GM06990 (cell line): ENCODE measurements at places on chromosomes 6 and 20.

- DNase-seq, result no peak
Measured at GRCh38 chr6:112221561-112221960, 32.8 kb downstream of the LAMA4 start.

GRCh38 chr6:108291091-108291490 is 3.8 kb upstream of the AFG1L start:
- no peak for DNase-seq

DNA sequence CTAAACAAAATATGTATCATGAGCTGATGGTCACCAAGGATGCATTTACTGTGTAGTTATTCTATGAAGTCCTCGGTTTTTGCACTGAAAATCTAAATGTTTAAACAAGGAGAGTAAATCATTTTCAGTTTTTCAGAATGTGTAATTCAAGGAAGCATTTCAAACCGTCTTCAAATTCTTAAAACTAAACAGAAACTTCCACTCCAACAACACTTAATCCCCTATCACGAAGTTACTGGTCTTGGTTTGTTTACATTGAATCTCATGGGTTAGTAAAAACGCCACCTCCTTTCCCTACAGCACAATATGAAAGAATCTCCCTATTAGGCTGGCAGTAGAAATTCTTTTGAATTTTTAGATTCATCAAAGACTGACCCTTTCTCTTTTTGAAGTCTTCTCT is 192.9 kb downstream of the AIG1 start:
- DNase-seq, result no peak

DNA sequence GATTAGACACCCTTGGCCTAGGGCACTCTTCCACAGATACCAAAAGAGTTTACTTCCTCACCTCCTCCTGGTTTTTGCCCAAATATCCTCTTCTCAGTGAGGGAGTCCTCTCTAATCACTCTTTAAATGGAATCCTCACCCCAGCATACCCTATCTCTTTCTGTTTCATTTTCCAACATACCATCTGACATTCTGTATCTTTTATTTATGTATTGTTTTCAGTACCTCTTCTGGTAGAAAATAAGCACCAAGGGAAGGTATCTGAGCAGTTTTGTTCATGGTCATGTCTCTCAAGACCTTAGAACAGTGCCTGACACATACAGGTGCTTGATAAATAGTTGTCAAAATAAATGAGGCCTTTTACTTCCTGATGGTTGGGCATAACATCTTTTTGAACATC is 55.1 kb downstream of the KIAA0408 start:
- peak; percentile 21 for DNase-seq

- DNase-seq, result no peak
Measured at GRCh38 chr6:157513004-157513603, 132.1 kb downstream of the ZDHHC14 start.

DNA sequence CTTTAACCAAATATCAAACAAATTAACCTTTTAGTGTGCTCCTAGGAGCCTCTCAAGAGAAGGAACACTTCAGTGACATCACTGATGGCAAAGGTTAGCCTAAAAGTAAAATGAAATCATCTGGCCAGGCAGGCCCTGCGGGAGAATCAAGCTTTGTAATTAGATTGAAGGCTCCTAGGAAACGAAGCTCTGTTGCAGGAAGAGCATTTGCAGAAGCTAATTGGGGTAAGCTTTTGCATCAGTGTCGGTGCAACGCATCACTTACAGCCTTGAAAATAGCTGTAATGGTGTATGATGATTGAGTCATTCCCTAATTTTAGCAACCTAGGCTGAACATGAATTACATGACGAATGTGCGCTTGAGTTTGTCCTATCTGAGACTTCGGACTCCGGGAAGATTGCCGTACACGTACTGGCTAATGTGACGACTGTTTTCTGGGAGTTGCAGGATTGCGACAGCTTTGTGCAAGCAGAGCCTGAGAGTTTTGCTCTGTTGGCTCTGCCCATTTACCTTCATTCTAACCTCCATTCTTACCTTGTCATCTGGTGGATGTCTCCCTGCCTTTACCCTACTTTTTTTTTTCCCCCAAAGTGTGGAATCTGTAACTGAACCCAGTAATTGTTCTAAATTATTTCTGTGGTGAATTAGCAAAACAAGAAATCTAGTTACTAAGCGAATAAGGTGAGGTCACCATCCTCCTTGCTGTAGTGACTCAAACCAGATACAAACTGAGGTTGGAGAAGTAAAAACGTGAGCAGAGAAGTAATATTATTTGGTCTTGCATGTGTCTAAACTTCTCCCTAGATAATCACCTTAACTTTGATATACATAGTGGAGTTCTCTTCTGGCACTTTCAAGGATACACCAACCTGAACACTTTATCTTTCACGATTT is 675.9 kb upstream of the CITED2 start:
- no peak for DNase-seq

- DNase-seq, result no peak
Measured at GRCh38 chr20:38864662-38865061, 59.2 kb downstream of the PPP1R16B start.

DNA sequence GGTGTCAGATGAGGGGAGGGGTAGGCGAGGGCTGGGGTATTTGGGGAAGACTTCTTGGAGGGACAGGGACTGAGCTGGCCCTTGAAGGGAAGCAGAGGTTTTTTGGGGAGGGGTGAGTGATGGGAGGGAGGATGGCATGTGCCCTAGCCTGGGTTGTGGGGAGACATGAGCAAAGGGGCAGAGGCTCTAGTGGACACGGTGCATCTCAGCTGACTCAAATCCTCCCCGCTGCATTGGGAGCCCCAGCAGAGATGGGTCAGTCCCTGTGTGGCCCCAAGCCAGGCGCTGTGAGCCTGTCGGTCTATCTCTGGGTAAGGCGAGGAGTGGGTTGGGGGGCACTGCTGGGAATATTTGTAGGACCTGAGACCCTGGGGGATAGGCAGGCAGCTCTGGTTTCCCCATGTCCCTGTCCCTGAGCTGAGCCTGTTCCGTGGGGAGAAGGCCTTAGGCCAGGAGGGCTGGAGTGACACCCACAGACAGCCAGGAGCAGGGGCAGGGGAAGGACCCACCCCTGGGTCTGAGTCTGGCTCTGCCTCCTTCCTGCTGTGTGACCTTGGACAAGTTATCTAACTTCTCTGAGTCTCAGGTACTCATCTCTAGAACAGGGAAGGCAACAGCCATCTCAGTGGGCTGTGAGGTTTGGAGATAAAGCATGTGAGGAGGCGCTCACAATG is 36.0 kb downstream of the SPDEF start:
- DNase-seq, result no peak

DNA sequence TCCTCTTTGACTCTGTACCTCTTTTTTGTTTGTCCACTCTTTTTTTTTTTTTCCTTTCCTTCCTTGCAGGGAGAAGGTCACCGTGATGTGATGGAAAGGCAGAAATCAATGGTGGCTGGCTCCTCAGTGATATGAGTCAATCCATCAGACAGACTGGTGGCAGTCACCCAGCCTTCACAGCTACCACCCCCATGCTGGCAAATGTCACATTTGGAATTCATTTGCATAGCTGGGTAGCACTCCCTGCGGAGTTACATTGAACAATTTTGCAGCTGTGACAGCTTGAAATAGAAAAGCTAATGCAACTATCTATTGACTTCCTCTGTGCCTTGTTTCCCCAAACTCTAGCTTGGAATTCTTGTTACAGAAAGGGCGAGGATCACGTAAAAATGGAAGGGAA is 668.4 kb downstream of the C6orf118 start:
- no peak for DNase-seq

- DNase-seq, result no peak
Measured at GRCh38 chr6:156735751-156736150, 41.4 kb upstream of the ARID1B start.

GRCh38 chr6:5729813-5730517 is 276.8 kb downstream of the NRN1 start:
- no peak for DNase-seq

- DNase-seq, result no peak
Measured at GRCh38 chr6:14210077-14210476, 92.5 kb downstream of the CD83 start.

DNA sequence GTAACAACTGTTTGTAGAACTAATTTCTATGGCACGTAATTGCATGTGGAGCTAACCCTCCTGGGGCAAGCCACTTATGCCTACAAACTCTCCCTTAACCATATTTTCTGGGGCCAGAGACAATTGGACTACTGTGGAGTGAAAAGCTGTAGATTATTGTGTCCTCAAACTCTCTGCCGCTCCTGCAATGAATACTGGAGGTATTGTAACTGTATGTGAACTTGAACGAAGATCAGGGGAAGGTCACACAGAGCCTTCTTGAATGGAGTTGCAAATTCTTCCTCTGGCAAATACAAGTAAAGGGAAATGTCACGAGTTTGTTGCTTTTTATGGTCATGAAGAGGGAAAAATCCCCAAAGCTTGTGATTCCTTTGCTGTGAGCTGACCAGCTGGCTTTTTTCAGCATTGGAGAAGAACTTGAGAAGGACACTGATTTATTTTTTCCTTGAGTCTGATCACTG is 18.2 kb downstream of the AKAP12 start:
- no peak for DNase-seq

DNA sequence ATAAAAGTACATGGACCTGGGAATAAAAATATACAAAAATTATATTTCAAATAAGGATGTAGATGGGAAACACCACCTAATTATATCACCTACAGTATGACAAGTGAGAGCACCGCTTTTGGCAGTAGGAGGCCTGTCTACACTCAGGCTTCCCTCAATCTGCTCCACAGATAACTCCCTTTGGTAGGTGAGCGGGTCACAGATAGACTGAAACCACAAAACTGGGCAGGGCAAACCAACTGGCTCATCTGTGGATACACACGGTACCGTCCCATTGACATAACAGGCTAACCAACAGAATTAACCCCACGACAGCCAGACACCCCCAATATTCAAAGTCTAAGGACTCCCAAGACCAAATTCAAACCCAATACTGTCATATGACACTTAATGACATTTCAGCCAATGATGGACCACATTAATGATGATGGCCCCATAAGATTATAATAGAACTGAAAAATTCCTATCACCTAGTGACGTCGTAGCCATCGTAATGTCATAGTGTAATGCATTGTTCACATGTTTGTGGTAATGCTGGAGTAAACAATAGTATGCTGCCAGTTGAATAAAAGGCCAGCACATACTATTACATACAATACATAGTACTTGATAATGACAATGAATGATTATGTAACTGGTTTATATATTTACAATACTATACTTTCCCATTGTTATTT is 109.7 kb downstream of the MBOAT1 start:
- DNase-seq, result no peak

DNA sequence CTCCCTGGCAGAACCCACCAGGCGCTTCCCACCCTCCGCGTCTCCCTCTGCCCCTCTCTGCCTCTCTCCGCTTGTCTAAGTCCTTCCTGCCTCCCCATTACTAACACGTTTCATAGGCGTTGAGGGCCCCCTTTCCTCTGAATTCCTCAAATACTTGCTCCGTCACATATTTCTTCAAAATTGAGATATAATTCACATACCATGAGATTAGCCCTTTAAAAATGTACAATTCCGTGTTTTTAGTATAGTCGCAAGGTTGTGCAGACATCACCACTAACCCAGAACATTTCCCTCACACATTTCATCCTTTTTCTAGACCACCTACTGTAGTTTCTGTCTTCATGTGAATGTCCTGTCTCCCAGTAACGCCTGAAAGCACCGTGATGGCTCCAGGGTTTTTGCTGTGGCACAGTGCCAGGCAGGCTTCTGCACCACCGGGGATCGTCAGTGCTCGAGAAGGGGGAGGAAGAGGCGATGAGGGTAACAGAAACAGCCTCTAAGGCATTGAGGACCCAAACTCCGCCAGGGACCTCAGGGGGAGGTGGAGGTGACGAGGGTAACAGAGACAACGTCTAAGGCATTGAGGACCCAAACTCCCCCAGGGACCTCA is 141.9 kb upstream of the SNX9 start:
- no peak for DNase-seq

DNA sequence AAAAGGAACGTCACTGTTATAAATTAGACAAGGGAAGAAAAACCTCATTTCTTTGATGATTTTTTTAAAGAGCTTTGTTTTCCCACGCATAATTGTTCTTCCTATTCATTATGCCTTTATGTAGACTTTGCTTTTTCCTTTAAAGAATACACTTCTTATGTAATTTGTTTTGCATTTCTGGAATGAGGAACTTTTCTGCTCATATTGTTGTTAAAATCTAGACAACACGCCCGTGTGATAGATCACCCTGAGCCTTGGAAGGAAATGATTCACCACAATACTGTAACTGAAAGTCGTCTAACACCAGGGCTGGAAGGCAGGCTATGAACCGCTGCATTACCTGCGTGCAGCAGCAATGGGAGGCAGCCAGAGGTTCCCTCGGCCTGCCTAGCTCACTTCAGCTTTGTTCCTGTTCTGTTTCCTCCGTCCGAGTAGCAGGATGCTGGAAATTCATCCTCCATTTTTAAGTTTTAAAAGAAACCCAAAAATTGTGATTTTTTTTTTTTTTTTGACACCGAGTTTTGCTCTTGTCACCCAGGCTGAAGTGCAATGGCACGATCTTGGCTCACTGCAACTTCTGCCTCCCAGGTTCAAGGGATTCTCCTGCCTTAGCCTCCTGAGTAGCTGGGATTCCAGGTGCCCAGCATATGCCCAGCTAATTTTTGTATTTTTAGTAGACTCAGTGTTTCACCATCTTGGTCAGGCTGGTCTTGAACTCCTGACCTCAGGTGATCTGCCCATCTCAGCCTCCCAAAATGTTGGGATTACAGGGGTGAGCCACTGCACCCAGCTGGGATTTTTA is 49.6 kb upstream of the ZNF217 start:
- peak; percentile 67 for DNase-seq

DNA sequence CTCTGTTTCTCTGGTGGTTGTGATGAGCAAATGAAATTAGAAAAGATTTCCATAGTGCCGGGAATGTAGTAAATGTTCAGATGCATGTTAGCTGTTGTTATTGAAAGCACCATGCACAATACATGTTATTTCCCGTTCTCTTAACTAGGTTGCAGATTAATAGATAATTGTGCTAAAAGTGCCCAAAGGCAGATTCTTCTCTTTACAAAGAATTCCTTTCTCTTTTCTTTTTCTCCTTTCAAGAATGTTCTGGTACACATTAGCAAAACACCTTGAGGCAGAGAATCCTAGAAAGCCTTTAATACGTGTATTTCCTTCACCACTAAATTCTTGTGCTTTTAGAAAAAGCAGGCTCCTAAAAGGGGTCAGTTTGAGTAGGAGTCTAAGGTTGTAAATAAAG is 121.1 kb upstream of the ASF1A start:
- DNase-seq, result no peak

DNA sequence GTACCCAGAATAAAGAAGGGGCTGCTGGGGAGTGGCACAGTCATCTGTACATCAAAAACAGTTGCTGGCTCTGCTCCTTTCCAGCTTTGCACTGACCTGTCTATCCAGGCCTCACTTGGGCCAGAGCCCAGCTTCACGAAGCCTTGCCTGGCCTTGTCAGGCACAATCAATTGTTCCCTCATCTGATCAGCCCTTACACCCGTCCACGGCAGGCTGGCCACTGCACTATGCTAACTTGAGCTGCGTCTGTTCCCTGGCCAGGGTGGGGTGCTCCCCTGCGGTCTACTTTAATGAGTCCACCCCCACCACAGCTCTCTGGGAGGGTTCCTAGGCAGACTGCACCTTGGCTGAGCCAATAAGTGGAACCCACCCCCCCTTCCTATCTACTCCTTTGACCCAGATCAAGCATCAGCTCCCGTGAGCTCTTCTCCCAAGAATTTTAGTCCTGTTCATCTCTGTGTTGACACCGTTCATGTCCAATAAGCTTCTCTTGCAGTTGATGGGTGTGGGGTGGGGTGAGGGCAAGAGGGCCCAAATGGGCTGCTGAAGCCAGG is 74.3 kb upstream of the MLN start:
- no peak for DNase-seq

GRCh38 chr6:160137989-160138835 is 16.6 kb downstream of the SLC22A1 start:
- no peak for DNase-seq
